ENCODE measurements at places on chromosomes 3 and 15. TPM values are rescaled to one million over a fixed set of nuclear protein-coding genes. Genes with fewer than 3 reads are reported as not detected.

DNA sequence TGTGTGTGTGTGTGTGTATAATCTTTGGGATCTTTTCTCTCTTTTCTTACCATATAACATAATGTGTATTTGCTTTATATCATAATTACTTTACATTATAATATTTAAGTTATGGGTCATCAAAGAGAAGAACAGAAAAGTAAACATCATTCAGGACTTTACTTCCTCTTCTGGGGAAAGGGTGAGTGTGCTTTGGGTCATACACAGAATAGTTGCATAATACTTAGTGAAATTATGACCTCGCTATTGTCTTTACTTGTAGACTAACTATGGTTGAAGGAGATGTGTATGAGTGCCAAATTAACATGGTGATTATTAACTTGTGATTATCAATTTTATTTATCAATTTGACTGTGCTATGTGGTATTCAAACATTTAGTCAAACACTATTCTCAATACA is 1086.9 kb downstream of the DIPK2A start:
- no peak for DNase-seq

DNA sequence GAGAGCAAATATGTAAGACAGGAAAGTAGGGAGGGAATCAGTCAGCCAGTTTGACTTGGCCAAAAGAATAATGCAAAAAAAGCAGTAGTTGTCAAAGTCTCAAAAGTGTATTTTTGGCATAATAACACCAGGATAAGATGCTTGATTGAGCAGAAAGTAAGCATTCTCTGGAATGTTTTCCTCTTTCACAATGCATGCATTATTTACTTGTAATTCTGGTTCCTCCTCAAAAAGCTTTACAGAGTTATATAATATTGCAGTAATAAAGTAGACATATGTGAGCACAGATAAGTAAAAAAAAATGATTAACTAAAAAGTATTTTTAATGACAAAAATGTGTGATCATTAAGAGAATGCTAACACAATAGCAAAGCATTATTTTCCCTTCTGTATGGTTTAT is 285.9 kb upstream of the BCHE start:
- no peak for DNase-seq

- peak; percentile 19 for DNase-seq
Measured at GRCh38 chr3:39911465-39912309, 102.3 kb downstream of the MYRIP start.

DNA sequence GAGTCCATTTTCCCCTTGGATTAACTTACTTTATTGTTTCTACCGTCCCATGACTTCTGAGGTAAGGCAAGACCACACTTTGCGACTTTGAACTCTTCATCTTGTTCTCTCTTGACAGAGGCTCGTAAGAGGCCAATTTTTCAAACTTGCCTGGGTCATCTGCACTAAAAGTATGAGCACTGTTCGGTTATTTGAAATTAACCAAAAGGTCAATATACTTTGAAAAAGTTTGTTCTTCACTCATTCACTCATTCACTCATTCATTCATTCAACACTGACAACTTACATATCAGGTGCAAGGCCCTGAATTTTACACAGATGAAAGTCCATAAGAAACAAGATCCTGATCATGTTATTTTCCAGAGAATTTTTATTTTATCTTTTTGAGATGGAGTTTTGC is 57.9 kb downstream of the ATP1B3 start:
- no peak for DNase-seq

DNA sequence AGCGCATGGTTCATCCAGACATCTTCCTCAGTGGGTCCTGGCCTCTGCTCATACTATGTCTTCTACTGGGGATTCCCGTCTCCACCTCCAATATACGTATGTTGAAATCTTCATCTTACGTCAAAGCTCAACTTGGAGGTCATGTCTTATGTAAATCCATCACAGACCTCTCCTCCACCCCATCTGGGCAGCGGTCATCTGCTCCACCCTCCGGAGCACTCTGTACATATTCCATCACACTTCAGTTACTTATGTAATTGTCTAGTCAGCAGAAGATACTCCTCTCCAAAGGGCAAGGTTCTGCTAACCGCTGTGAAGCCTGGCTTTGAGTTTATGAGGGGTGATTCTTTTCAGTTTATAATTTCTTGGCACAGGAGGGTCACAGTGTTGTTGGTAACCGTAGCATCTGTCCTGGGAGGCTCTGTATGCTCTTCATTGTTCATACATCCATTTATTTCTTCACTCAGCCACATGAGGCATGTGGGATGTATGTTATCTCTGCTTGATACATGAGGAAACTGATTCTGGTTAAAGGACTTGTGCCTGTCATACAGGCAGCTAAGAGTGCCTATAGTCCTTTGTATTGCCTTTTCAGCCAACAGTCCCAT is 22.1 kb downstream of the MAP2K1 start:
- DNase-seq: no peak

DNA sequence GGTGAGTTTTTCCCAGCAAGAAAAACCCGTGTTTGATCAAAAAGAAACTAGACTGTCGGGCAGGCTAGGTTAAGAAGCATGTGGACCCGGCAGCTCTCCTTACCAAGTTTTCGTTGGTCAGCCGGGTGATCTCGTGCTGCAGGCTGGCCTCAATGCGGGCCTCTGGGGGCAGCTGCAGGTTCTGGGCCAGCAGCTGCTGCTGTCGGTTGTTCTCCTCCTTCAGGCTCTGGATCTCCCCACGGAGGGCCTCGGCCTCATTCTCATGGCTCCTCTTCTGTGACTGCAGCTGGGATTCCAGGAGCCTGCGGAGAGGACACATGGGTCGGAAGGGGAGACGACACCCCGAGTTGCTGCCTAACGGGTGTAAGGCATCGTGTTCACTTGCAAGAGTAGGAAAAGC is 44.5 kb upstream of the MYO5C start:
- DNase-seq: no peak

DNA sequence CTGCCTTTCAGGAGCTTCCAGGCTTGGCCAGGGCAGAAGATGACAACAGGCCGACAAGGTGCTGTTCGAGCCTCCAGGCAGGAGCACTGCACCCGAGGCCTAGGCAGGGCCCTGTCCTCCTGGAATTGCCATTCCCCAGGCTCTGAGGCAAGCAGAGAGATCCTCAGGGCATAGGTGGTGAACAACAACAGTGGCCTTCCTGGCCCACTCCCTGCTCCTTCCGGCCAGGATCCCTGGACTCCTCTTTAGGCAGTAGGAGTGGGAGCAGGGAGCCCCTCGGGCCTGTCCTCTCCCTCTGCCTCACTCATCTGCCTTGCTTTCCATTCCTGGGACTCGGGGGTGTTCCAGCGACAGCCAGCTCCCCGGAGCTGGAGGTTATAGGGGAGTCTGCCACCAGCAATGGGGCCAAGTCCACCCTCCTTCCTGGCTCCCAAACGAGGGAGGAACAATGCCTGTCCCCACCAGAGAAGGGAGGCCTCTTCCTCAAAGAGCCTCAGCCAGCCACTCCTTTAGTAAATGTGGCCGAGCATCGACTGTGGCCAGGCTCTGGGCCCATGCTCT is 135.0 kb downstream of the NUP210 start:
- DNase-seq: no peak

- no peak for DNase-seq
Measured at GRCh38 chr15:57337868-57338411, 38.4 kb upstream of the CGNL1 start.

DNA sequence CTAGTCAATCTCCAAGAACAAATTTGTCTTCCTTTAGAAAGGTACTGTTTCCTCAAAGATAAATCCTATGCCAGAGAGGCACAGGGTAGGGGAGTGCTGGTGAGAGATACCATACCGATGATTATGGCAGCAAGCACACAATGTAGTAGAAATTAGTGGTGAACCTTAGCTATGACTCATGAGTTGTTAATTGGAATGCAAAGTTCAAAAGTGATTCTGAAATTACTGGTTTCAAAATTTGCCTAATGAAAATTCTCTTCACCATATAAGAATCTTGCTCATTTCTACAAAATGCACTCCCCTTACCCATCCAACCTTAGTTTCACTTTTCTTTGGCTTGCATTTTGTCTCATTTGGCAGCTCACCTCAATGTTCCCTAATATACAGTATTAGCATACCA is 139.5 kb upstream of the SLC2A2 start:
- DNase-seq: no peak

DNA sequence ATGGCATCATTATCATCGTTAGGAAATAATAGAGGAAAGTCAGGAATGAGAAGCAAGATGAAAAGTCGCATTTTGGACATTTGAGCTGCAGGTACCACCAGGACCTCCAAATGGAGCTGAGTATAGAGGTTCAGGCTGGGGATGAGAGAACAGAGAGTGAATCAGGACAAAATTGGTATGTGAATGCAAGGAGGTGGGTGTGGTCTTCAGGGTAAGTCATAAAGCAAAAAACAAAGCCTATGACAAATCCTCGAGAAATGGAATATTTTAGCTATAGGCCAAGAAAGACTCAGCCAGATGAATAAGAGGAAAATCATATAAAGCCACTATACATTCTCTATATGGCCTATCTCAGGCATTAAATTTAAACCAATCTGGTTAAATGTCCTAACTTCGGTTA is 841.3 kb downstream of the ROBO1 start:
- no peak for DNase-seq

- no peak for DNase-seq
Measured at GRCh38 chr15:39345176-39345575, 235.7 kb upstream of the THBS1 start.

Gene PRTG
- total RNA-seq: 0.21 TPM

Gene CLDN18
- total RNA-seq: 8.1 TPM

Gene EPHB3
- total RNA-seq: 17.3 TPM
